ENCODE measurements at places on chromosomes 16 and 17. TPM values are rescaled to one million over a fixed set of nuclear protein-coding genes. Genes with fewer than 3 reads are reported as not detected.

DNA sequence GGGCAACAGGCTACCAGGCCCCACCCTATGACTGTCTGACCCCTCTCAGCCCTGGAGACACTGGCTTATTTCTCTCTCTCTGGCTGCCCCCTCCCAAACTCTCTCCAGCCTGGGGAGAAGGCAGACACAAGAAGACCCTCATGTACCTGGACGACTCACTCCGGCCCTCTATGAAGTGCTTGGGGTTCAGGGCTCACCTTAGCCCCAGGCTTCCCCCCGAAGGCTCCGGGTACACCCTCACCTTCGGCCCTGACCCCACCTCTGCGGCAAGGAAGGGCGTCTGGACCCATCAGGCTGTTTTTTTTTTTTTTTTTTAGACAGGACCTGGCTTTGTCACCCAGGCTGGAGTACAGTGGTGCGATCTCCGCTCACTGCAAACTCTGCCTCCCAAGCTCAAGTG lies 906 bp upstream of the CARMIL2 start:
- H3K4me1 ChIP-seq: peaks cover 17% of the 10 kb centered on the region
- no peak for DNase-seq
- peak overlapping the region; percentile 60 for H3K4me3 ChIP-seq
- peaks cover 23% of the 10 kb centered on the region for H3K36me3 ChIP-seq
- H3K27ac ChIP-seq: peak overlapping the region; percentile 82
- H3K27me3 ChIP-seq: no peaks in the 10 kb centered on the region

Gene NAGS
- 1.0 TPM for total RNA-seq

GRCh38 chr17:8948462-8948861 lies 17.0 kb downstream of the PIK3R5 start:
- no peaks in the 10 kb centered on the region for H3K27me3 ChIP-seq
- no peak overlapping the region for H3K27ac ChIP-seq
- H3K4me1 ChIP-seq: peaks cover 65% of the 10 kb centered on the region
- no peak overlapping the region for H3K4me3 ChIP-seq
- H3K36me3 ChIP-seq: peaks cover 39% of the 10 kb centered on the region

DNA sequence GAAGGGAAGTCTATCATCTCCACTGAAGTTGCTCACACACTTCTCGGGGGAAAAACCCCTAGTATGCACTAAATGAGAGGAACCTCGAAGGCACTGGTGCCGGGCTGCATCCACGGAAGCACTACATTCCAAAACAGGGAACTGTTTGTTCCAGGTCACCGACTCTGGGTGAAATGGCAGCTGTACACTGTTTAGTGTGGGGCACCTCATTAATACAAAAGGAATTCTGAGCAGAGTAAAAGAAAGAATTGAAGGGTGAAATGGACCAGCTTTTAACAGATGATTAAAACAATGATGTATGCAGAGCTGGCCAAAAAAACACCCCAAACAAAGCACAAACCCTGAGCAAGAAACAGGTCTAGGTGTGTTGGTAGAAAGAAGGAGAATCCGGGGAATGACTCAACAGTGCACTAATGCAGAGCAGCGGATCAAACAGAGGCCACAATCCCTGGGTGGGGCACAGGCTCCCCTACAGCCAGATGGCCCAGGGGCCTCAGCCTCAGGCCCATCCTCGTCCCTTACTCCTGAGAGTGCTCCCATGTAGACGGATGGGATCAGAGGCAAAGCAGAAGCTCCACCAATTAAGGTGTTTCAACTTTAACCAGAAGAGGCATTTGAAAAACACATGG lies 161.5 kb downstream of the ZFHX3 start:
- peaks cover 35% of the 10 kb centered on the region for H3K36me3 ChIP-seq
- H3K27me3 ChIP-seq: no peaks in the 10 kb centered on the region
- no peak overlapping the region for H3K4me3 ChIP-seq
- no peaks in the 10 kb centered on the region for H3K4me1 ChIP-seq

GRCh38 chr17:16283705-16284104 lies 66.7 kb downstream of the PIGL start:
- no peaks in the 10 kb centered on the region for H3K27me3 ChIP-seq
- H3K36me3 ChIP-seq: peaks cover 12% of the 10 kb centered on the region
- no peak overlapping the region for H3K27ac ChIP-seq
- no peak for DNase-seq
- H3K4me3 ChIP-seq: no peak overlapping the region
- peaks cover 42% of the 10 kb centered on the region for H3K4me1 ChIP-seq

DNA sequence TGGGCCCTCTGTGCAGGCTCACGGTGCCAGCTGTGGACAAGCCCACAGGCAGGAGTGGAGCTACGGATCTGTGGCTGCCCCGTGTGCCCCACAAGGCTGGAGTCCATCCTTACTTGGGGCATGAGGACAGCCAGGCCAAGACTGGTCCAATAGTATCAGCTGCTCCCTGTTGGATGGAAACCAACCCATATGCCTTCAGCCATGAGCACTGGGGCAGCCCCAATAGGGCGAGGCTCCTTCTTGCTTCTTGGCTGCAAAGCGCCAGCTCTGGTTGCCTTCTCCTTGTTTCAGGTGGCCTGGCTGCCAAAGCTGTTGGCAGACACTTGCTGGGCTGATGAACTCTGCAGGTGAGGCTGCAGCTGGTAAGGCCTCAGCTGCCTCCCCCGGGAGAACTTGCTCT lies 188.0 kb downstream of the ENGASE start:
- no peak for DNase-seq
- no peaks in the 10 kb centered on the region for H3K4me1 ChIP-seq
- no peaks in the 10 kb centered on the region for H3K36me3 ChIP-seq

- H3K27ac ChIP-seq: no peak overlapping the region
- DNase-seq: no peak
- no peaks in the 10 kb centered on the region for H3K27me3 ChIP-seq
- H3K4me3 ChIP-seq: no peak overlapping the region
Measured at GRCh38 chr16:83366228-83366627, 441.6 kb upstream of the HSBP1 start.

Gene LPCAT2
- total RNA-seq: 0.42 TPM

- H3K27ac ChIP-seq: no peak overlapping the region
- peaks cover 2% of the 10 kb centered on the region for H3K4me1 ChIP-seq
- DNase-seq: no peak
- peaks cover 14% of the 10 kb centered on the region for H3K27me3 ChIP-seq
- H3K36me3 ChIP-seq: no peaks in the 10 kb centered on the region
Measured at GRCh38 chr17:40498281-40499084, 2.9 kb downstream of the TNS4 start.

Gene CACNG4
- total RNA-seq: not detected

Gene TUBB3
- 0.42 TPM for total RNA-seq

Measured in activated B cell treated with CpG ODN at 0.5 μM for 24 hours (primary cell).